Activated B cell treated with CpG ODN at 0.5 μM for 24 hours (primary cell): ENCODE measurements at places on chromosomes 2 and 18.

DNA sequence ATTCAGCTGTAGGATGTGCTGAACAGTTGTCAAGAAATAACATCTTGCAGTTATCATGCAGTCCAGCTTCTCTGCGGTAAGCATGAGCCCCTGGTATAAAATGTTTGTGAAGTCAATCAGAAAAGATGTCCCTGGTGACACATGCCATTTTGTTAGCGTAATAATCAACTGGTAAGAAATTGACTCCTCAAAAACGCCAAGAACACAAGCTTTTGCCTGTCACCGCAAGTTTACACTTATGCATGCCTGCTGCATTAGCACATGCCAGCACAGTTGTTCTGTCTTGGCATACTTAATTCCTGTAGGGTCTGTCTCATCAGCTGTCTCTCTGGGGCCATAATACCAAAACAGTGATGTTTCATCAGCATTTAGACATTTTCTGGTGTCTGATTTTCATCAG is 524.8 kb upstream of the DSEL start:
- no peak for DNase-seq

DNA sequence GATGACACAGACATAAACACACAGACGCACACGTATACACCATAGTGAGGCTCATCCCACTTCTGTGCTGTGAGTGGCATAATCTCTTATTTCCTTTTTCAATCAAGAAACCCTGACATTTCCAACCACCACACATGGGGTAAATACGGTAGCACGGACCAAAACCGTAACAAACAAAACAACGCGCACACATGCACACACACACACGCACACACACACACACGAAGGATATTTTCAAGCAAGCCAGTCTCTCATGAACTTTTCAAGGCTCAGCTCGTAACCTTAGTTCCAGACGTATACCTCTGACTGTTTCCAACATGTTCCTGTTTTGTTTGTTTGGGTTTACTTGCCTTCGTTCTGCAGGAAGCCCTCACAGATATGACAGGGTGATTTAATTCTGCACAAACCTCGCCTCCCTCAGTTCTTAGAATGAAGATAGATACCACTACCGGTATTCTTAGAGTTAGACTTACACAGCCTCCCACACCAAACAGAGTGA is 119.8 kb downstream of the BCL2 start:
- DNase-seq: no peak

DNA sequence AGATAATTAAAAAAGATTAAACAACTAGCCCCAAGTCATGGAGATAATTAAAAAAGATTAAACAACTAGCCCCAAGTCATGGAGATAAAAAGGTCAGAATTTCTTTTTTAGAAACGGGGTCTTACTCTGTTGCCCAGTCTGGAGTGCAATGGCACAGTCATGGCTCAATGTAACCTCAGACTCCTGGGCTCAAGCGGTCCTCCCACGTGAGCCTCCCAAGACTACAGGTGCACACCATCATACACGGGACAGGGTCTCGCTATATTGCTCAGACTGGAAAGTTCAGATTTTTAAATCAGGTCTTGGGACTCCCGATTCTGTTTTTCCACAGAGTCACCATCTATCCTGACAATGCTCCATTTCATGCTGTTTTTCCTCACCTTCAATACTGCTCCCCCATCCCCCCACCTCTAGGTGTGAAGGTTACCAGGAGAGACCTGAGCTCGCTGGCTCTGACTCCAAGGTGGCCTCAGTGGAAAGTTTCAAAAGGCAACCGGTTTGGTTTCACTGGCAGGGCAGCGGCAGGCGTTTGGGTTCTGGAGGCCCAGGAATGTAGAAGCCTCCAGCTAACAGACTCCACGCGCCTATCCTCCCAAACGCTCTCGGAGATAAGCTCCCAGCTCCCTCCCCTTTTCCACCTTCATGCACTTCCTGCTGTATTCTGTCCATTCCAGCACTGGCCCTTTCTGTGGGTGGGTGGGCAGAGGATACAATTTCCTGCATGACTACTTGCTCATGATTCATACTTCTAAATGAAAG is 2.9 kb upstream of the SEMA4C start:
- DNase-seq: no peak

DNA sequence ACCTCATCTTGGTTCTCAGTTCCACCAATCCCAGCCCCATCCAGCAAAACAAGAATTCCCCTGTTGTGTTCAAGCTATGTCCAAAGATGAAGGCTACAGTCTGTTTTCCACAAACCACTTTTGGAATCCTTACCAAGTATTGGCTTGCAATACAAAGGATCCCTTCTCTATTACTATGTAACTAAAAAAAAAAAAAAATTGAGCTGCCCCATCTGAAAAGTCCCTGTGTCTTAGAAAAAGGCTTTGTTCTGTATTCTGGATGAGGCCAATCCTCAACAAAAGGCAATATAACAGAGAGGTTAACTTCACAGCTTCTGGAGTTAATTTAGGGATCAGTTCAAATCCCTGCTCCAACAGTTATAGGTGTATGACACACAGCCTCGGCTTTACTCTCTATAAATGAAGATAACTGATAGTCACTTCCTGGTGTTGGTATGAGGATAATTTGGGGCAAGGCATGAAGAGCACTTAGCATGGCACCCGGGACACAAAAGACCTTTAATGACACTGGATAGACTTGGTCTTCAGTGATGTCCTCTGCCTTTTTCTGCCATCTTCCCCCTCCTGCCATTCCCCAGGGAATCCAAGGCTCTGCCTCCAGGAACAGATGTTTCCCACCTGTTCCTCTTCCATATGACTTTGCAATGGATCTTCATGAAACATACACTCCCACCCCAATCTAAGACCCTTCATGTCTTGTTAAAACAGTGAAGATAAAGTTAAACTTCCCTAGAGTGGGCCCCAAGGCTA is 61.2 kb upstream of the ATL2 start:
- DNase-seq: no peak

DNA sequence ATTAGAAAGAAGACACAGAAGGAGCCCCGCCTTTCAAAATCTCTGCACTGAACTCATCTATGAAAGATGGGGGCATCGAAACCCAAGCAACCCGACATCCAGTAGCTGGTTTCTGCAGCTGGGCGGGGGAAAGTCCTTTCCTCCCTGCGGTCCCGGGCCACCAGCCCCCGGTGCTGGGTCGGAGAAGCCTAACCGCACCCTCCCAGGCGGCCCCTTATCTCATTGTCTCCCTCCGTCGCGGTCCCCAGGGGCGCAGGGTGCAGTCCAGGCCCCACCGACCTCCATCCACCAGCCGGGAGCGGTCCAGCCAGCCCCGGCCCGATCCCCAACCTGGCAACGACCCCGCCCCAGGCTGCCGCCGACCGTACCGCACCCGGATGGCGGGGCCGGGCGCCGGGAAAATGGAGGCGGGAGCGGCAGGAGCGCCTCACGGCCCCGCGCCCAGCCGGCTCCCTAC is 452 bp downstream of the RAPH1 start:
- no peak for DNase-seq

- no peak for DNase-seq
These were observed 134.0 kb downstream of the MCFD2 start for GRCh38 chr2:46781468-46782189.

DNA sequence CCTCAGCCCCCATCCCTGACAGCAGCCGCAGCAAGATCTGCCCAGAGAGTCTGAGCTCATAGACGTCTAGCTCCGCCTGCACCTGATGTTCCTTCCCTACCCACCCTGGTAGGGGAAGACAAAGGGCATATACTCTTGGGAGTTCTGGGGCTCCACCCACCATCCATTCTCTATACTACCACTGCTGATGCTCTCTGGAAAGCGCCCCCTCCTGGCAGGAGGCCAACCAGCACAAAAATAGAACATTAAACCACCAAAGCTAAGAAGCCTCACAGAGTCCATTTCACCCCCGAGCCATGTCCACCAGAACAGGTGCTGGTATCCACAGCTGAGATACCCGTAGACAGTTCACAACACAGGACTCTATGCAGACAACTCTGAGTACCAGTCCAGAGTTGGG is 662.6 kb upstream of the FAM98A start:
- no peak for DNase-seq

- no peak for DNase-seq
These were observed 132.1 kb upstream of the MMADHC start for GRCh38 chr2:149719695-149720094.

GRCh38 chr2:28442328-28442727 is 49.7 kb downstream of the FOSL2 start:
- no peak for DNase-seq

GRCh38 chr2:192157776-192158175 is 37.0 kb downstream of the TMEFF2 start:
- DNase-seq: no peak

DNA sequence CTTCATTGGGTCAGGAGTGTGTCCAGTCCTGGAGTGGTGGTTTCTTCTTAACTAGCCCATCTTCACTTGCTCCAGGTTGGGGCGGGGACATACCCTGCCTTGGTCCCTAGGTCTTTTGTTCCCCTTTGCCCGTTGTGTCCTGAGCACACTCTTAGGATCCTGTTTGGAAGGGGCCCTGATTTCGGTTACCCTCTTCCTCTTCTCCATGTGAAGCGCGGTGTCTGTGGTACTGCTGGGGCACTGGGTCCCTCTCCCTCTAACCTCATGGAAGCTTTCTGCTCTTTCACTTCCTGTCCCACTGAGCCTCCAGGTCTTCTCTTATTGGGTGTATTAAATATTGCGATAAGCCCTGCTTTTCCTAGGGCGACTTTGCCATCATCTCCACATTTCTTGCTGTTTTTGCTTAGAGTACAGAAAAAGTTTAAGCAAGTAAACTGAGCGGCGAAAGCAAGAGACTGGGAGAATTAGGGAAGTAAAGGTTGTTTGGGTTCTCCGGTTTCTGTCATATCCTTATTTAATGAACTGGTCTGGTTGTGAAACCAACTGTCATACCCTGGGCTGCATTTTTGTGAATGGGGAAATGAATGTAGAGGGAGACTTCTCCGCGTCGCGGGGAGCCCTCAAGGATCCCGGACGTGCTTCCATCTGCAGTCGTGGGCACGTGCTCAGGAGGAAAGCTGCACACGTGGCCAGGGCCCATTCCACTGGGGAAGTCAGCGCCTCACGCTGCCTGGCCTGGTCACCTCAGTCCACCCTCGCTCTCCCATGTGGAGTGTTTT is 73.8 kb upstream of the B3GNT7 start:
- DNase-seq: no peak

DNA sequence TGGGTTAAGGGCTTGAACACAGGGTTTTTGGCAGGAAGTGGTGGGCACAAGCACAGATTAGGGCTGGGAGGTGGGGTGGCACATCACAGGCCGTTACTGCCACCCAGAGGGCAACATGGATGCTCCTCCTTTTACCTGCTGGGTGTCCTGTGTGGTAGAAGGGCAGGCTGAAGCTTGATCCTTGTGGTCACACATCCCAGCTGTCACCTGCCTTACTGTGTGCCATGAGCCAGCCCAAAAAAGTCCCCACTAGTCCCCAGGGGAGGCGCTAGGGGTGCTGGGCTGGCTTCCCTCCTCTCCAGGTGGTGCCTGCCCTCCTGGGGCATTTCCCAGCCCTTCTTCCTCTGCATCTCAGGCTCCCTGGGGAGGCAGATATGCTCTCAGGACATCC is 50.5 kb upstream of the ALPP start:
- DNase-seq: no peak

- no peak for DNase-seq
These were observed 378.3 kb downstream of the EN1 start for GRCh38 chr2:118469103-118469502.

GRCh38 chr2:30565851-30566358 is 118.9 kb downstream of the LCLAT1 start:
- DNase-seq: no peak

GRCh38 chr2:60488291-60488690 is 65.2 kb downstream of the BCL11A start:
- DNase-seq: no peak

DNA sequence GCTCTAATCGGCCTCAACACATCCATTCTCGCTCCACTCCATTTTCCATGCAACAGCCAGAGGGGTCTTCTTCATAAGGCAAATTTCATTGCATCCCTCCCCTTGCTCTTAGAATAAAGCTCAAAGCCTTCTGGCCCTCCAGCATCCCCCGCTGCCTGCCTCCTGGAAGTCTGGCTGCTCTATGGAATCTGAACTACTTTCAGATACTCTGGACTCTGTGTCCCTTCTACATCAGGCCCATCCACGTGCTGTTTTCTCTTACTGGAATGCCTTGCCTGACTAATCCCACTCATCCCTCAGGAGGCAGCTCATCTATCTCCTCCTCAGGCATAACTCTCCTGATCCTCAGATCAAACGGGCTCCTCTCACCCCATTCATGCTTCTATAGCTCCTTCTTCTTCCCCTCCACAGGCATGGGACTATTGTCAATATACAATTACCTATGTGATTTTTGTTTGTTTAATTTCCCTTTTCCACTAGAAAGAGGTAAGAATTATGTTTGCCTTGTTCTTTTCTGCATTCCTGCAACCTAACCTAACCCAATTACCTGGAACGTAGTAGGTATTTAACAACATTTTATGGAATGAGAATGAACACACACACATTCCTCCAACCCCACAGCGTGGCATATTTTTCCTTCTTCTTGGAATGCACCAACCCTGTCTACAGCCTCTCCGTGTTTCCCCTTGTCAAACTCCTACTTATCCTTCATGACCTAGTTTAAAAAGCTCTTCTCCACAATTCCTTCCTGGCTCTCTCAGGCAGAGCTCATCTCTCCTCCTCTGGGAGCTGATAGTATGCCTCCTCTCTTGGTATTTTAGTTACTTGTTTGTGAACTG is 49.5 kb downstream of the LBH start:
- DNase-seq: no peak

- no peak for DNase-seq
These were observed 74.3 kb upstream of the MSTN start for GRCh38 chr2:190136825-190137224.

DNA sequence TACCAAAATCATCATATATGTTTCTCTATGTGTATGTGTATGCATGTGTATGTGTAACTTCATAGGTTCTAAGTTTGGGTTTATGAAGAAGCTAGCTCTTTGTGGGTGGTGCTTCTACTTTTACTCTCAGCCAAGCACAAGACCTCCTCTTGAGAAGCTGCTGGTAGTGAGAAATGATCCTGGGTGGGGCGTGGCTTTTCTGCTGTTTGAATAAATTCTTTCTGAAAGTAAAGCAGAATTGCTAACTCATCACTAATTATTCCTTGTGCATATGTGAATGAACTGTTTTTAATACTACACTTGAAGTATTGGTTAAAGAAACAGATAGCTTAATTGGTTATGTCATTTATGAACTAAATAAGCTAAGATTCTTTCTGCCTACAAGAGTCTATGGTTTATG is 7.6 kb upstream of the GAREM1 start:
- DNase-seq: no peak
